ENCODE measurements at places on chromosomes 6 and 20.

GRCh38 chr6:32984622-32985389, 16.4 kb downstream of the BRD2 start:
- DNase-seq = peak; percentile 73

DNA sequence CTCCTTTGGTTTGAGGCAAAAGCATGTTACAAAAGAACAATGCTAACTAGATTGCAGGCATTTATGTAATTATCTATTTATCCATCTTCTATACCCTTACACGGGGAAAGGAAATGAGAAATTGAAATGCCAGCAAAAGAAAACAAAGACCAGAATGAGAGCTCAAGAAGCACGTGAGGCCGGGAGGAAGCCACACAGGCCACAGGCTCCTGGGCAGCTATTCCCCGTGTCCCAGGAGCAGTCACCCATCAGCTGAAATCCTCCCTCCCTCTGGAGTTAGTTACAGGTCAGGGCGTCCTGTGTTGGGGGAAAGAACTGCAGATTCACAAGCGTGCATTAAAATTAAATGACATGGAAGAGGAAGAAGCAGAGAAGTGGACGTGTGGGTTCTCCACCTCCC, 64.7 kb upstream of the RPS6KA2 start:
- DNase-seq = no peak

DNA sequence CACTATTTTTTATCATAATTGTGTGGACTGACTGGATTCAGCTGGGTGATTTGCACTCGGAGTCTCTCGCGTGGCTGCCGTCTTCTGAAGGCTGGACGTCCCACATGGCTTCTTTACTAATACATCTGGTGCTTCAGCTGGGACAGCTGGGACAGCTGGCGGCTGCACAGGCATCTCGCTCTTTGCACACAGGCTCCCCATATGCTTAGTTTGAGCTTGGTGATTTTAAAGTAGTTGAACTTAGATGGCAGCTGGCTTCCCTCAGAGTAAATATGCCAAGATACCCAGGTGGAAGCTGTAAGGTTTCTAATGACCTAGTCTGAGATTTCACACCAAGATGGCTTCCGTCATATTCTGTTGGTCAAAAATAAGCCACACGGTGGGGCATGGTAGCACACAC, 38.7 kb upstream of the PPP1R3G start:
- DNase-seq = no peak

DNA sequence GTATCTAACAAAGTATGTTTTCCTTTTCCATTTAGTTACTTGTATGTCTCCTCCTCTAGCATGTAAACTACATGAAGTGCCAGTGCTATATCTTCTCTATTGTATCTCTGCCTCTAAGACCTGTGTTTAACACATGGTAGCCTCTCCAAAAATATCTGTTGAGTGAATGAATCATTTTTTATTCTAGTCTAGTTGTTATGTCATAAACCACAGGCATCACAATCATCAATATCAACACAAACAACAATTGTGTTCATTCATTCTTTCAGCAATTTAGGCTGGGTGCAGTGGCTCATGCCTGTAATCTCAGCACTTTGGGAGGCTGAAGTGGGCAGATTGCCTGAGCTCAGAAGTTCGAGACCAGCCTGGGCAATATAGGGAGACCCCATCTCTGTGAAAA, 111.6 kb upstream of the EYA4 start:
- no peak for DNase-seq

- DNase-seq = no peak
These were observed 16.7 kb downstream of the BMP2 start for GRCh38 chr20:6784210-6784631.

GRCh38 chr6:156617376-156617775, 159.8 kb upstream of the ARID1B start:
- DNase-seq = no peak

DNA sequence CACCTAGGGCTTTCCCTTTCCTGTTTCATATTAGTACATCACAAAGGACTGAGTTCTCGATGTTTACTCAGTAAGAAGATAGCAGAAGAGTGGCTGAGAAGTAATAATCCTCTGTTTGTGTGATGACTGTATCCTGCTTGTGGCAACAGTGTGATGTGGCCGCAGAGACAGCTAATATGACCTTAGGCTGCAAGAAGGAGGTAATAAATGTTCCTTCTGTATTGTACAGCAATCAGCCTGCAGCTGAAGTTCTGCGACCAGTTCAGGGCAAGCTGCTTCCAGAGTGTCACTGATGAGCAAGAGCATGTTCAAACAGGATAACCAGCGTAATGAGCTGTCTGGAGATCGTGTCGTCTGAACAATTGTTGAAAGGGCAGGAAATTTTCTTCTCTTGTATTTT, 70.9 kb downstream of the OPN5 start:
- DNase-seq = peak; percentile 8

DNA sequence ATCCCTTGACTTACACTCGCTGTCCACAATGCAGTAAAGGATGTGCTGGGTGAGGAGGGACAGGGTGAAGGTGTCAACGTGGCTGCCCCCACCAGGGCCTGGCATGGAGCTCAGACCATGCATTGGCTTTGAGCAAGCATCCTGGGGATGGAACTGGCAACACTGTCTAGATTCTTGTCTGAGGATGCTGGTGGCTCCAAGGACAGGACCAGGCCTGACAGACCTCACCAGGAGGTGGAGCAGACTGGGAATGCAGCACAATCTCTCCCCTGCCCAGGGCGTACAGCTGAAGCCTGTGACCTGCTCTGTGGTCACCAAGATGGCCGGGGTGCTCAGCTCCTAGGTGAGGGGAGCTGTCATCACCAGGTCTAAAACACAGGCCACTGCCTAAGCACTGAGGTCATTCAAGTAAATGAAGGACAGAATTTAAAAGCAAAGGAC, 50.9 kb downstream of the MYH7B start:
- DNase-seq = no peak

GRCh38 chr6:41965429-41966213, 24.0 kb upstream of the CCND3 start:
- DNase-seq = no peak

- no peak for DNase-seq
These were observed 49.0 kb downstream of the SCAF8 start for GRCh38 chr6:154782193-154782592.

DNA sequence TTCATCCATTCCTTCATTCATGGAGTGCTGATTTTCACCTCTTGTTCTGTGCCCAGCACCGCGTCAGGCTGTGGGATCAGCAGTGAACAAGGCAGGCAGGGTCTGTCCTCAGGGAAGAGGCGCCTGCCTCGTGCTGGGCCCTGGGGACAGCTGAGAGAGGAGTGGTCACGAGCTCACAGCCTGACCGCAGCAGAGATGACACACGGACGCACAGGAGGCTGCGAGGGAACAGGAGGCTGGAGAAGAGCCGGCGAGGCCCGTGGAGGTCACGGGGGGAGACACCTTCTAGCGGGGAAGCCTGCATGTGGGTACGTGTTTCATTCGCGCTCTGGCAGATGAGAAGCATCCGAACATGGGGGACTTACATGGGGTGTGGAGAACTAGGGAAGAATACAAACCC, 27.5 kb downstream of the PXDC1 start:
- DNase-seq = no peak

DNA sequence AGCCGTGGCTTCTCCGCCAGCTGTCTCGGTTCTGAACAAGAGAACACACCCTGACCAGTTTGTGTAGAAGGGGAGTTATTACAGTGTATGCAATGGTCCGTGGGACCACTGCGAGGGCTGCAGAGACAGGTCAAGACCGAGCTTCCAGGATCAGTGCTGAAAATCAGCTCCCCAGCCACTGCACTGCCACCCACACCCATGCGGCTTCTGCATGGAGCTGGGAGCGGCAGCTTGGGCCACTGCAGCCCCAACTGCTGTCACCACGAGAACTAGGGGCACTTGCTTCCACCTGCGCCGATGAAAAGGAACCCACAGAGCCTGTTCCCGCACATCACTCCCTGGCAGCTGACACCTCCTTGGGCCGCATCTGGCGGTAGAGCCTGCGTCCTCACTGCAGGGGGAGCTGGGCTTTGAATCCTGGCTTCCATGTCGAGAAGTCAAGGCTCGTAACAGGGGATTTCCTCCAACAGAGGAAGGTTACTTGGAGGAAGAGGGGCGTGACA, 56.2 kb downstream of the TMEM242 start:
- no peak for DNase-seq

DNA sequence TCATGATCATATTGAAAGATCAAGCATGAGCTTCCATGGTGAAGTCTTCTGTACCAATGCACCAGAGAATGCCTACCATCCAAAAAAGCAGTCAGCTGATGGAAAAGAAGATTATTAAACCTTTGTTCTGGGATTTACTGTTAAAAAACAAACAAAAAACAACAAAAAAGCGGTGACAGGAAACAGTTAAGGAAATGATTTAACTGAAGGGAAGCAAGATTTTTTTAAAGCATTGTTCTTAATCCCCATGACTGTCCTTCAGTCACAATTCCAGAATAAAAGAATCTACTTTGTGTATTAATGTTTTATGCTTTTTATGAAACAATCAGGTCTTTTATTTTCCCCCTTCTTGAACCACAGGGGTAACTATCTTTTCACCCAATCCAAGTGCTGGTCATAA, 23.9 kb downstream of the FAM162B start:
- no peak for DNase-seq

GRCh38 chr20:47272893-47273590, 83.5 kb downstream of the ZMYND8 start:
- peak; percentile 79 for DNase-seq

All from COLO829 (cell line).